ENCODE measurements at places on chromosomes 1 and 21. TPM values are rescaled to one million over a fixed set of nuclear protein-coding genes. Genes with fewer than 3 reads are reported as not detected.

GRCh38 chr1:56135069-56135863 lies 444.1 kb downstream of the PLPP3 start:
- DNase-seq = no peak

DNA sequence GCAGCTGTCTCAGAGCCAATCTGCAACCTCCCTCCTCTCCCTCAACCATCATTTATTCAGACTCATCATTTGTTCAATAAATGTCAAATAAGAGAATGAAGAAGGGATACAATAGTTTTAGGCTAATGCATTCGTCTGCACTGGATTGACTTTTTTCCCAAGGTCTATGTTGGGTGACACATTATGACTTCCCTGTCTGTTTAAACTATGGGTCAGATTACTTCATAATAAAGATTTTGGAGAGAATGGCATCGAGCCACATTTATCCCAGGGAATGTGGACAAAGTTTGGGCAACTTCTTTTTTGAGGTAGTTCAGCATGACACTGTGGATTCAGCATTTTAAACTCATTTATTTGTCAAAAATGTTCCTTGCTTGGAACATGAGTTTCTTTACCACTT lies 107.4 kb upstream of the ADGRL2 start:
- DNase-seq = no peak

DNA sequence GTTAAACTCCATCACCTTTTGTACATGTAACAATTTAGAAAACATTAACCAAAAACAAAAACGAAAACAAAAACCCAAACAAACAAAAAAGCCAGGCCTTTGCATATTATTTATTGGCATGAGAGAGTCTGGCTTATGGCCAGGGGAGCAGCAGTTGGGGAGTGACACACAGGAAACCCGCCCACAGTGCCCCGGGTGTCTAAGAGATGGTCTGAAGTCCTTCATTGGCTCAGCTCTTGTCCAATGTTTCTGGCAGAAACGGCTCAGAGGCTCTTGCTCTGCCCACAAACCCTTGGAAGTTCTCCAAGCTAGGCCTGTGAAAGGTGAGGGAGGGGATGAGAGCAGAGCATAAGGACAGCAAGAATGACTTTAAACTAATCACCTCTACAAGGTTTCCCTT lies 131.5 kb downstream of the CNIH3 start:
- DNase-seq = no peak

DNA sequence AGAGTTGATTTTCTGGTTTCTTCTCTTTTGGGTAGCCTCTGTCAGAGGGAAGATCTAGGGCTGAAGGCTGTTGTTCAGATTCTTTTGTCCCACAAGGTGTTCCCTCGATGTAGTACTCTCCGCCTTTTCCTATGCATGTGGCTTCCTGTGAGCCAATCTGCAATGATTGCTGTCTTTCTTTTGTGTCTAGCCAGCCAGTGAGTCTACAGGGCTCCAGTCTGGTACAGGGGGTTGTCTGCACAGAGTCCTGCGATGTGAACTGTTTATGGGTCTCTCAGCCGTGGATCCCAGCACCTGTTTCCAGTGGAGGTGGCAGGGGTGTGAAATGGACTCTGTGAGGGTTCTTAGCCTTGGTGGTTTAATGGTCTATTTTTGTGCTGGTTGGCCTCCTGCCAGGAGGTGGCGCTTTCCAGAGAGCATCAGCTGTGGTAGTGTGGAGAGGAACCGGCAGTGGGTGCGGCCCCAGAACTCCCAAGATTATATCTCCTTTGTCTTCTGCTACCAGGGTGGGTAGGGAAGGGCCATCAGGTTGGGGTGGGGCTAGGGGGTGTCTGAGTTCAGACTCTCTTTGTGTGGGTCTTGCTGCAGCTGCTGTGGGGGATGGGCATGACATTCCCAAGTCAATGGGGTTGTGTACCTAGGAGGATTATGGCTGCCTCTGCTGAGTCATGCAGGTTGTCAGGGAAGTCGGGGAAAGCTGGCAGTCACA lies 81.3 kb upstream of the C21orf91 start:
- no peak for DNase-seq

- no peak for DNase-seq
These were observed 57.9 kb downstream of the CENPF start for GRCh38 chr1:214660900-214661299.

WDR77 gene
- total RNA-seq = 48.5 TPM

DNA sequence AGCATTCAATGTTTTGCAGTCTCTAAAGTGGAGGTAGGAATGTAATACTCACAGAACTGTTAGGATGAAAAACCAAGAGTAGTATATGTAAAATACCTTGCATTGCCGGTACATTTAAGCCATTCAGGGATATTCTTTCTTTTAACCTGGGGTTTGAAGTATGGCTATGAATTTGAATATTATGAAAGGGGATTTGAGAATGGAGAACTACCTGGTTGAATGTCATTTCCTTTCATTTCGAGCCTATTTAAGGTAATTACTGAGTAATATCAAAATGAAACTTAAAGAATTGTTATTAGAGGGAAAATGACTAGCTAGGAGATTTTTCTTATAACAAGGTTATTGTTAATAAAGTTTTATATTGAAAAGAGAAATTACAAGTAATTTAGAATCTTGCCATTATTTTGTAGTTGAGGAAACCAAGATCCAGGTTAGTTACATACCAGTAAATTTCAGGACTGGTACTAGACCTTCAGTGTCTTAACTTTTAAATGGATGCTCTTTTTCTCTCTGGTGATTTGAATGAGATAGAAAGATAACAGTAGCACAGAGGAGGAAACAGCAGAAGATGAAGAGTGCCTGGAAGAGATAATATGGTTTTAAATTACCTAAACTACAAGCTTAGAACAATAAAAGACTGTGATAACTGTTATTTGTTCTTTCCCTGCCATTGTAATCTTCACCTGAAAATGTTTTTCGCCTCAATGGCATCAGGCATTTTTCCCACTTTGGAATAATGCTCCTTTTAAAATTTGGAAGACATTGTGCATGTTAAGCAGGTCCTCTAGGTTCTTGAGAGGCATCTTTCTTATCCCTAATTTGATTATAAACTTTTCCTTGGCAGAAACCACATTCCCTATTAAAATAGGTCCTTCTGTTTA lies 103.2 kb downstream of the PKN2 start:
- no peak for DNase-seq

DNA sequence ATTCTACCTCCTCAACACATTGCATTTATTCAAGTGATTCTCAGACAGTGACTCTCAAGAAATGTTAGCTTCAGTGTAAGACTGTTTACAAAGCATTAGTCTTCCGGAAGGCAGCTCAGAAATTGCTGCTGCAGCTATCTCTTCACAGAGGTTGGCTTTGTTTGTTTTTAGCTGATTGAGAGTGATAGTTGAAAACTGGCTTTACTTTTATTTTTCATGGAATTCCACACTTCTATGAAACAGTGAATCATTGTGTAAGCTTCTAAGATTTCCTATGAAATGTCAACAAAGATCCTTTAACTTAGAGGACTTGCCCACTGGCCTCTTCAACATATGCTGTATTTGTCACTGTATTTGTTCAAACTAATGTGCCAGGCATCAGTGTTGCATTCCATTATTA lies 121.3 kb downstream of the TNNI3K start:
- DNase-seq = no peak

FH gene
- 114 TPM for total RNA-seq

DISC1 gene
- 10.9 TPM for total RNA-seq

DNA sequence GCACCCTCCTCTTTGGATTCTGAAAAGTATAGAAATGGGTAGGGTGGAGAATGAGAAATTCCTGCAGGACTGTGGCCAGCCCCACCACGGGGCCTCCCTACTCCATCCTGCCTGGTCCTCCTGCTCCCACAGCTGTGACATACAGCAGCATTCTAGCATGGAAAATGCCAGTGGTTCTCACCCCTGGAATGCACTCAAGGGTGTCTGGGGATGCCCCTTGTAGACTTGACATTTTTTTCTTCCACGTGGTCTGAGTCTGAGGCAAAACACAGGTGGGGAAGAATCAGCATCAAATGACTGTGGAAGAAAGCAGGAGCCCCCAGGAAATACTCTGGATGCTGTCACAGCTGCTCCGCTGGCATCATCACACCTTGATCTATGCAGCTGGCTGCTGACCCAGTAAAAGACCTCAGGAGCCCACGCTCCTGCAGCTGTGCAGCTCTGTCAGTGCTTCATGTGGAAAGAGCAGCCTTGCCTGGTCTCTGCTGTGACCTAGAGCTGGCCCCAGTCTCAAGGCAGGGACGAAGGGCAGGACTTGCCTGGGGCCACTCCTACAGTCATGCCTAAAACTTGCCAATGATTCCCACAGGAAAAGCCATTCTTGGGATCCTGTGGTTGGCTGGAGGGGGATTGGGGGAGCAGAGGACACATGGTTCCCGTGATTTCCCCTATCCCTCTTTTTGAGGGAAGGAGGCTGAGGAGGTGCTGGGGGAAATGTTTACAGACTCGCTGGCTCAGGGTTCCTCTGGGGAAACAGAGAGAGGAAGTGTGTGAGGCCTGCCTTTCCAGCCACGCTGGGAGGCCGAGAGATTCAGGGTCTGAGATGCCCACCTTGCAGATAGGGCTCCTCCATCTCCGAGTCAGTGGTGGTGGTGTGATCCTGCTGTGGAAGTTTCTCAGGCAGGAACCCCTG lies 10.8 kb upstream of the A3GALT2 start:
- DNase-seq = no peak

SYCP1 gene
- total RNA-seq = not detected

DNA sequence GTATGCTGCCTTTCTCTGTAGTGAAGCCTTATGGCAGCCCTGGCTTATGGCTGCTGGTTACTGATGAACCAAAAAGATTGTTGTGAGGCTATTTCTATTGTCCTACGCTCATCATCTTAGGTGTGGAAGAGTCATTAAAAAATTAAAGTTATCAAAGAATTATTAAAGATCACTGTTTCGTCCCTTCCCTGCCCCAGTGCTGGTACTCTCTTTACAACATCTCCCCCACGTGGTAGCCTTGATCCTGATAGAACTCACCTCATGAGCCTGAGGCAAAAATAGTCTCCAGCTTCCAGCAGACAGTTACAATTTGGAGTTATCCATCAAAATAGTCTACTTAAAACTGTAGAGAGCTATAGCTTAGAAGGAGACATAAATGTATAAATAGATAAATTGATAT lies 201.5 kb downstream of the S1PR1 start:
- DNase-seq = peak; percentile 2

- DNase-seq = peak; percentile 76
These were observed 5.1 kb upstream of the NEK7 start for GRCh38 chr1:198151688-198152087.

- no peak for DNase-seq
These were observed 44.9 kb upstream of the EPHA8 start for GRCh38 chr1:22518379-22518778.

DNA sequence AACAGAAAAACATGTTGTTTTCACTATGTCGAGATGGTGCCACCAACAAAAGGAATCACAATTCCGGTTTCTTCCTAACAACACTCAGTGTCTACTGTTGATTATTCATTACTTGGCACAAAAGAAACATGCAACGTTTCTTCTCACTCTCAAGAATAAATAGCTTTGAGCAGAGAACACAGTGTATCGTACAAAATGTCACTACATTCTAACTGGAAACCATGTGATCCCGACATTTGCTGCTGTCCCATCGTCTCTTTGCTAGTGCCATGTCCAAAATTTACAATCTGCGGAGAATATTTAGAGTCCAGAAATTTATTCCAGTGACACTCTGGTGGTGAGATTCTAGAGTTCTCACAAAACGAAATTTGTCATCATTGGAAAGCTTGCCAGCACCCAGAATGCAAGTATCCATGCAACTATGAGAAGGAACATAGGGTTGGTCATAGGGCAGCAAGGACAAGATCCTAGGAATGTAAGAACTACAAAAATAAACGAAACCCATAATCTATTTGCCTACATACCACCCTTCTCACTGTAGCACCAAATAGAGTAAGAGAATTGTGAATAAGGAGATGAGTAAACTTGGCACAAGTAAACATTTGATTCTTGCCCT lies 505.1 kb downstream of the LTN1 start:
- no peak for DNase-seq

DNA sequence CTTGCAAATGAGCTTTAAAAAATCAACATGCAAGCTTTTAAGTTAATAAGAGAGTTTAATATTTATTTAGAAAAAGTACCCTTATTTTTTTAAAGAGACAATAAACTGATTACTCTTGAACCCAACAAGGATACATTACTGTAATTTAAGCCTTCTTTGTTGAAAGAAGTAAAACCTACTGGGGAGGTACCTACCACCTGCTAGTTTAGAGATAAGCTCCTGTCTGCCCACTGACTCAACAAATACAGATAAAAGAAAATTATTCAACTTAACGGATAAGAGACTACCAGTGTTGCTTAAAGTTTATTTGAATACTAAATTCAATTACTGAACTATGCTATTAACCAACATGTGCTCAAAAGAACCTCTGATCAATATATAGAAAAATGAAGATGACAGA lies 23.1 kb downstream of the USP24 start:
- no peak for DNase-seq

Measured in pulmonary artery endothelial cell (primary cell).